Epithelial cell of prostate (primary cell): ENCODE measurements at places on chromosomes 3 and 15.

GRCh38 chr3:38278841-38279240 lies 3.3 kb upstream of the SLC22A14 start:
- DNase-seq = no peak

- no peak for DNase-seq
These were observed 9.4 kb downstream of the DCUN1D1 start for GRCh38 chr3:182970811-182971418.

DNA sequence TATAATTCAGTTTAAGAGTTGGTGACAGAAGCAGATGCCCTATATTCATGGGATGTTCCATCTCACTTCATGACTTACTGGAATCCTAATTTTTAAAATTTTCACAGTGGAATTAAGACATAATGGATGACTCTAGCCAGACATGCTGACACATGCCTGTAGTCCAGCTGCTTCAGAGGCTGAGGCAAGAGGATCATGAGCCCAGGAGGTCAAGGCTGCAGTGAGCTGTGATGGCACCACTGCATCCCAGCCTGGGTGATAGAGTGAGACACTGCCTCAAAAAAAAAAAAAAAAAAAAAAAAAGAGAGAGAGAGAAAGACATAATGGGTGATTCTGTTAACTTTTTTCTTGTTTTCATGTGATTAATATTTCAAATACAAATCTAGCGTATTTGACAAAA lies 123.6 kb downstream of the KLHL25 start:
- DNase-seq = no peak

- no peak for DNase-seq
These were observed 103.5 kb downstream of the LSM3 start for GRCh38 chr3:14282001-14282705.

GRCh38 chr15:51887887-51888592 lies 58.6 kb downstream of the TMOD3 start:
- DNase-seq = no peak

DNA sequence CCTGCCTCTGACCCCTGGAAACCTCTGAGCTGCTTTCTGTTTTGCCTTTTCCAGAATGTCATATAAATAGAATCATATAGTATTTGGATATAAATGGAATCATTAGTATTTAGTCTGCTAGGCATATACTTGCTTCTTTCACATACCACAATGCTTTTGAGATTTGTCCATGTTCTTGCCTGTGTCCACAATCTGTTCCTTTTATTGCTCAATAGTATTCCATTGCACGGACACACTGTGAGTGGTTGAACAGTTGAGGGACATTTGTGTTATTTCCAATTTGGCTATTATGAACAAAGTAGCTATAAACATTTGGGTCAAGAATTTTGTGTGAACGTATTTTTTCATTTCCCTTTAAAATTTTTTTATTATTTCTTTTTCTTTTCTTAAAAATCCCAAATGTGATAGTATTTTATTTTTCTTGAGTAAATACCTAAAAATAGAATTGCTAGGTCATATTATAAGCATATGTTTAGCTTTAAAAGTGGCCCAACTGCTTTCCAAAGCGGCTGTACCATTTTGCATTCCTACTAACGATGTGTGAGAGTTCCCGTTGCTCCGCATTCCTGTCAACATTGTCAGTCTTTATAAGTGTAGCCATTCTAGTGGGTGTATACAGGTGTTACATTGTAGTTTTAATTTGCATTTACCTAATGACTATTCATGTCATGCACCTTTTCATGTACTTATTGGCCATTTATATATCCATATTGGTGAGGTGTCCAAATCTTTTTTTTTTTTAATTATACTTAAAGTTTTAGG lies 26.5 kb downstream of the WDR53 start:
- DNase-seq = no peak

GRCh38 chr3:171443211-171443957 lies 16.8 kb downstream of the TNIK start:
- DNase-seq = no peak
